ENCODE measurements at places on chromosomes 7 and 10.

DNA sequence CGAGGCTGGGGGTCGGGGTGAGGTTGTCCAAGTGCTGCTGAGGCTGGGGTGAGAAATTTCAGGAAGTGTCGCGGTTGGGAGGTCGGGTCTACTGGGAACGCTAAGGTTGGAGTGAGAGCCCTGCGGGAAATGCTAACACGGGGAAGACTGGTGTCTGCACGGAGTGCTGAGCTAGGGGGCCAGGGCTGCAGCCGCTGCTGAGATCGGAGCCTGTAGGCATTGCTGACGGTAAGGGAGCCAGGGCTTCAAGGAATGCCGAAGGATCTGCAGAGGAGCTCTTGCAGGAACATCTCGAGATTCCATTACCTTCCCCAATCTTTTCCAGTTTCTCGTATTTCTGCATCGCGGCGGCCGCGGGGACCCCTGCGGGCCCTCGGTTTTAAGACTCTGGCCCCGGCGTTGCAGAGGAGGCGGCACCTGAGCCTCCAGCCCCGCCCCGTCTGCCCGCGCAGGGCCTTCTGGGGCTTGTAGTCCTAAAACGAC lies at the start of gene CDK5:
Gene CDK5 (minus strand): TSS at position 392 of the 483 bp plus-strand sequence. CDS start 49 bp downstream, at position 343.
- no peak for DNase-seq
- no peaks in the 10 kb centered on the region for H3K36me3 ChIP-seq
- no peaks in the 10 kb centered on the region for H3K27me3 ChIP-seq
- peak within 1 kb of the TSS; percentile 95 for H3K27ac ChIP-seq
- H3K4me3 ChIP-seq: peak within 1 kb of the TSS; percentile 56
- peaks cover 31% of the 10 kb centered on the region for H3K4me1 ChIP-seq

DNA sequence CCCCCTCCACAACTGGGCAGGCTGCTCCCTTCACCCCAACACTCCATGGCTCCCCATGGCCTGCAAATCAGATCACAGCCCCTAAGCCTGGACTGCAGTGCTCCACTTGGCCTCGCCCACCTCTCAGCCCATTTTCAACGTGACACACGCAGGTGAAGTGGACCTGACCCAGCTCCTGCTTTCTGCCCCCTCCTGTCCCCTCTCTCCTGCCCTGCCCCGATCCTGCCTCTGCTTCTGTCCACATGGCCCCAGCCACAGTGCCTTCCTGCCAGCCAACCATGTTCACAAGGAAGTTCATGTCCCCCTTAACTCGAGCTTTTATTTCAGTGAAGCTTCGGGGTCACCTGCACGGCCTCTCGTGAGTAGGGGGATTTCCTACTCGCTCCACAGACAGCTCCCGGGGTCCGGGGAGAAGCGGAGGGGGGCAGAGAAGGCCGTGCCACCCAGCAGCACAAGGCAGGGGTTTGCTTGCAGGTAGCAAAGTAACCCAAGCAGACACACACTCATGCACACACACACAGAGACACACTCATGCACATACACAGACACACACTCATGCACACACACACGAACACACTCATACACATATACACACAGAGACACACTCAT lies 537.5 kb downstream of the DNAJB6 start:
- no peaks in the 10 kb centered on the region for H3K4me1 ChIP-seq
- H3K27ac ChIP-seq: no peak overlapping the region
- no peak overlapping the region for H3K4me3 ChIP-seq
- no peaks in the 10 kb centered on the region for H3K36me3 ChIP-seq

DNA sequence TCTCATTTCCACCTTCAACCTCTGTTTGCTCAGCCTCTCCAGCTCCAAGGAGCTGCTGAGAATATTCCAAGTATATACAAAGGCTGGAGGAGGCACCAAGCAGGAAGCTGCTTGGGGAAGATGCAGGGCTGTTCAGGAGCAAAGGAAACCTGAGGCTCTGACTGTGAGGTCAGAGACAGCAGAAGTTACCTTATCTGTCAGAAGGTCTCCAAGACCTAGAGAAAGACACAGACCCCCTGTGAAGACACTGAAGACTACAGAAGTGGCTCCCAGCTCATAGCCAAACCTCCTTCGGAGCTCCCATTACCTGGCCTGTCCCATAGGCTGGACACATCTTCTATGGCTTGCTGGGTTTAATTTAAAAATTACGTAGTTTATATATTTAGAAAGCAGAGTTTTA lies 53.2 kb downstream of the PKD1L1 start:
- no peaks in the 10 kb centered on the region for H3K36me3 ChIP-seq
- H3K27me3 ChIP-seq: no peaks in the 10 kb centered on the region
- no peak overlapping the region for H3K27ac ChIP-seq

- H3K27me3 ChIP-seq: no peaks in the 10 kb centered on the region
- H3K4me1 ChIP-seq: no peaks in the 10 kb centered on the region
- no peak for DNase-seq
- no peak overlapping the region for H3K4me3 ChIP-seq
- no peak overlapping the region for H3K27ac ChIP-seq
Measured at GRCh38 chr7:97293031-97293430, 175.5 kb downstream of the SDHAF3 start.

DNA sequence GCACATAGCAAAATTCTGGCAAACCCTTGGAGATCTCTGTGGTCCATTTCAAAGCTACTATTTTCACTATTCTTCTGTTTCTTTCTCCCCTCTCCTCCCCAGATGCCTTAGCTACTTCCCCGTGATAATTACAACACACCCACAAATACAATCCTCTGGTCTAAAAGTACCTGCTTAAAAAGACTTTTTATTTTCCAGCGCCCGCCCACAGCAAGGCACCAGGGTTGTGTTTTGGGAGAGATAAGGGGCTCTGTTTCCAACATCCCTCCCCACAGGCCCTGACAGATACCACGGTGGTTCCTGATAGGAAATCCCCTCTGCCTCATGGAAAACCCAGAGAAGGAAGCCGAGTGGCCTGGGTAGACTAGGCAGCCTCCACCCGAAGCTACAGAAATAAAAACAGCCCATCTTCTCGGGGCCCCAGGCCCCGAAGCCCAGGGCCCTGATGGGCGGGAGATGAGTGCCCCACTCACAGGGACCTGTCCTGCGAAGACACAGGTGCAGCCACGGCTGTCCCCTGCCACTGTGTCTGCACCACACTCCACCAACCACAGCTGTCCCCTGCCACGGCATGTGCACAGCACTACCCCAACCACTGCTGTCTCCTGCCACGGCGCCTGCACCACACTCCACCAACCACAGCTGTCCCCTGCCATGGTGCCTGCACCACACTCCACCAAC lies 19.7 kb downstream of the CALML5 start:
- H3K4me1 ChIP-seq: no peaks in the 10 kb centered on the region
- H3K27me3 ChIP-seq: no peaks in the 10 kb centered on the region
- DNase-seq: no peak
- H3K27ac ChIP-seq: no peak overlapping the region
- H3K4me3 ChIP-seq: no peak overlapping the region
